DMS53 (cell line): ENCODE measurements at places on chromosomes 5 and 9.
A peak's percentile ranks its signal among the peaks of the same experiment; 100 is the strongest.

GRCh38 chr9:35257986-35258659 lies 96.3 kb downstream of the UNC13B start:
- DNase-seq, result peak; percentile 70

GRCh38 chr5:133359861-133360260 lies 252.5 kb downstream of the FSTL4 start:
- no peak for DNase-seq

DNA sequence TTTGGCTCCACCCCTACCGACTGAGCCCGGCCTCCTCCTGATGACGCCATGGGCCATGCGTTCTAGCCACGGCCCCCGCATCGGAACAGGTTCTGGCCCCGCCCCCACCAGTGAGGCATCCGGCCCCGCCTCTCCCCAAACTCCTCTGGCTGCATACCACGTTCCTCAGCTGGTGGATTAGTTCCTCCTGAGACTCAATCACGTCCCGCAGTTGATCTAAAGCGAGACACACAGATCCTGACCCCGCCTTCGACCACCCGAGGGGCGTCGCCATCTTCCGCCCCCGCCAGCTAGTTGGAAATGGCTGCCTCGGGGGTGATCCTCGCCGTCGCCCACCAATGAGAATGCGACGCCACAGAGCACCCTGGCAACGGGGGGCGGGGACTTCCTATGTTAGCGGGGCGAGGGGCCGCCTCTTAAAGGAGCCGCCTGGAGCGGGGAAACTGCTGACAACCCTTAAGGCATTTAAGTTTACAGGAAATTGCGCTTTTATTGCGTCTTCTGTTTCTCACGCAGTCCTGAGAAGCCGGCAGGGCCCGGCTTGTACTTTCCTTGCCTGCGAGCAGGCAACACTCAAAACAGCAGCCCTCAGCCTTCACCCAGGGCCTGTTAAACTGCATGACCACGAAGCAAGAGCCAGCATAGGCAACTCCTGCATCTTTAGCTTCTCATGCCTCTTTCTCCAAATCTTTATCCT lies at the start of gene SPATA24:
Gene SPATA24 (minus strand): TSS at position 303 of the 697 bp plus-strand sequence. CDS start 29 bp downstream, at position 274.
- peak; percentile 98 for DNase-seq

DNA sequence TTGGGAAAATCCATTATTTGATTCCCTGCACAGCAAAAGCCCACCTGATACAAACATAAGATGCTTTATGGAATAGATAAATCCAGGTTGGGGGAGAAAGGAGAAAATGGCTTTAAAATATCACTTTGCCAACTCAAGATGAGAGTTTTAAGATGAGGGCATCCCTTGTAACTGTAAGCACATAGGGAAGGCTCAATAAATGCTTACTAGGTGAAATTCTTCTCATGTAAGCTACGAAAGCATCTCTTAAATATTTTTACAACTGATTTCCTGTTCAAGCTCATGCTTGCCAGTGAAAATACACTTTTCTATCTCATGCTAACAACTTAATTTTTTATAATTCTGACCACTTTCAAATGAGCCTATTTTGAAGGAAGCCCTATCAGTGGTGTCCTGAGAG lies 11.5 kb downstream of the CDH6 start:
- no peak for DNase-seq

- DNase-seq, result no peak
Measured at GRCh38 chr9:124975131-124975530, 34.2 kb upstream of the GOLGA1 start.

DNA sequence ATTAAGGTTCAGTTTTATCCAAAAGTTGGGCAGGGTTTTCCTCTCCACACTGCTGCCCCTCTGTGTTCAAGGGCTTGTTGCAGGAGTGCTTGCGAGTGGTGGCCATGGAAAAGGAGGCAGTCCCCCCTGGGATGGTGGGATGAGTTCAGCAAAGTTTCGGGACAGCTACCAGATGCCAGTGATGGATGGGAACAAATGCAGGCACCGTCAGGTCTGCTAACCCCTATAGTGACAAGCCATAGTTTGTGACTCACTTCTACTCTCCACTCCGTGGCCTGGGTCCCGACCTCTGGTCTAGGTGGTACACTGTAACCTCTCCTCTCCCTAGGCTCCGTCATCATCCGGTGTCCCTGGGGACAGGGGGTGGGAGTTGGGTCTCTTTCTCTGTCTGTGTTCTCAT lies 3.8 kb upstream of the RNF14 start:
- DNase-seq, result no peak

DNA sequence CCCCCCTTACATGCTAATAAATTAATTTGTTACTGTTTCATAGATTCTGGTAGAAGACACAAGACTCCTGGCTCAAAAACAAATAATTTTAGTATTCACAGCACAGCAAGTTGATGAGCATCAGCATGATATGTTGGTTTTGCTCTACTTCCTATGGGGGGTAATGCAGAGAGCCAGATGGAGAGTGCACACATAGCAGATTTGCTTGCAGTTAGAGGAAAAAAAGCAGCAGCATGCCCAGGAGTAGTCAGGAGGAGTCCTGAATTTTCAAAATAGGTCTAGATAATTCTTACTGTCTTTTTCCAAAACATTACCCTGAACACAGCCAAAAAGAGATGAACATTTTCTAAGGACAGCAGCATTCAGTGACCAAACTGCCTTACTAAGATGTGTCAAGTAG lies 261.3 kb downstream of the COX7C start:
- no peak for DNase-seq

DNA sequence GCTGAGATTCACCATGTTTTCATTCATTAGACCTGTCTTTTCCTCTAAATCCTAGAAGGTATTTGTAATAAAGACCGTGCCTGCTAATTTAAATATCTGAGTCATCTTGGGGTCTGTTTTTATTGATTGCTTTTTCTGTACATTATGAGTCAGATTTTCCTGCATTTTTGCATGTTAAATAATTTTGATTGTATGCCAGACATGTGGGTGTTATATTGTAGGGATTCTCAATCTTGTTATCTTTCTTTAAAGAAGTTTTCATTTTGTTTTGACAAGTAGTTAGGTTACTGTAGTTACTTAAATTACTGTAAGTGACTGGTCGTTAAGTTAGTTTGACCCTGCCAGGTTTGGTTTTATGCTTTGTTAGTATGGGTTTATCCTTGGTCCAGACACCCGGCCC lies 35.1 kb downstream of the EXOSC2 start:
- no peak for DNase-seq

GRCh38 chr5:74530326-74531050 lies 110.0 kb downstream of the ENC1 start:
- no peak for DNase-seq

GRCh38 chr9:13737885-13738284 lies 458.4 kb upstream of the MPDZ start:
- no peak for DNase-seq

GRCh38 chr5:179272326-179273072 lies 72.8 kb downstream of the ADAMTS2 start:
- DNase-seq, result no peak

GRCh38 chr9:93549611-93550010 lies 26.8 kb upstream of the PHF2 start:
- DNase-seq, result no peak

DNA sequence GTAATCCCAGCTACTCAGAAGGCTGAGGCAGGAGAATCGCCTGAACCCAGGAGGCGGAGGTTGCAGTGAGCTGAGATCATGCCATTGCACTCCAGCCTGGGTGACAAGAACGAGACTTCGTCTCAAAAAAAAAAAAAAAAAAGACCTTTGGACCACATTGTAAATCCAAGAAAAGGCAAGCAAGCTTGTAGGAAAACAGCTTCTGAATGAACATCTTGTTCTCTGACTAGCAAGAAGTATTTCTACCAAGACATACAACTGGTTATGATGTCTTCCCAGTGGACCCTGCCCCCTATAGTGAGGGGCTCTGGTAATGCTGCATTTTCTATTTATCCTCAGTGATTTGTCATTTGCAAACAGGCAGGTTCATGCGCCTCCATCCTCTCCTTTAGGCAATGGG lies 4.5 kb upstream of the EIF4EBP3 start:
- no peak for DNase-seq

- DNase-seq, result no peak
Measured at GRCh38 chr9:93633492-93634221, 57.3 kb downstream of the PHF2 start.

GRCh38 chr5:43369651-43370050 lies 42.5 kb downstream of the CCL28 start:
- no peak for DNase-seq

GRCh38 chr5:9452181-9452580 lies 93.7 kb downstream of the SEMA5A start:
- DNase-seq, result no peak

GRCh38 chr9:74524289-74524688 lies 27.2 kb downstream of the RORB start:
- DNase-seq, result no peak

DNA sequence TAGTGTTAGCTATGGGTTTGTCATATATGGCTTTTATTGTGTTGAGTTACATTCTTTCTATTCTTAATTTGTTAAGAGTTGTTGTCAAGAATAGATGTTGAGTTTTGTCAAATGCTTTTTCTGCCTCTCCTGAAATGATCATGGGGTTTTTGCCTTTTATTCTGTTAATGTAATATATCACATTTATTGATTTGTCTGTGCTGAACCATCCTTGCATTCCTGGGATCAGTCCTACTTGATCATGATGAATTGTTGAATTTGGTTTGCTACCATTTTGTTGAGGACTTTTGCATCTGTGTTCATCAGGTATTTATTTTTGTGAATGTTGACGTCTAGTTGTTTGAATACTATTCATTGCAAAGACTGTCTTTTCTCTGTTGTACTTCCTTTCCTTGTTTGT lies 23.9 kb downstream of the RIC1 start:
- DNase-seq, result peak; percentile 7

GRCh38 chr5:137086342-137086741 lies 412.8 kb downstream of the SPOCK1 start:
- no peak for DNase-seq

- no peak for DNase-seq
Measured at GRCh38 chr5:80389580-80389979, 18.3 kb upstream of the ZFYVE16 start.

DNA sequence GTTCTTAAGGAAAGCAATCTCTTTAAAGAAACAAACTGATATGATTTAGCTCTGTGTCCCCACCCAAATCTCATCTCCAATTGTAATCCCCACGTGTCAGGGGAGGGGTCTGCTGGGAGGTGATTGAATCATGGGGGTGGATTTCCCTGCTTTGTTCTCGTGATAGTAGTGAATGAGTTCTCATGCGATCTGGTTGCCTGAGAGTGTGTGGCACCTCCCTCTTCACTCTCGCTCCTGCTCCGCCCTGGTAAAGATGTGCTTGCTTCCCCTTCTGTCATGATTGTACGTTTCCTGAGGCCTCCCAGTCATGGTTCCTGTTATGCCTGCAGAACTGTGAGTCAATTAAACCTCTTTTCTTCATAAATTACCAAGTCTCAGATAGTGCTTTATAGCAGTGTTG lies 412.7 kb upstream of the SMC2 start:
- DNase-seq, result no peak

GRCh38 chr9:34554211-34555001 lies 31.6 kb upstream of the ENHO start:
- peak; percentile 22 for DNase-seq

DNA sequence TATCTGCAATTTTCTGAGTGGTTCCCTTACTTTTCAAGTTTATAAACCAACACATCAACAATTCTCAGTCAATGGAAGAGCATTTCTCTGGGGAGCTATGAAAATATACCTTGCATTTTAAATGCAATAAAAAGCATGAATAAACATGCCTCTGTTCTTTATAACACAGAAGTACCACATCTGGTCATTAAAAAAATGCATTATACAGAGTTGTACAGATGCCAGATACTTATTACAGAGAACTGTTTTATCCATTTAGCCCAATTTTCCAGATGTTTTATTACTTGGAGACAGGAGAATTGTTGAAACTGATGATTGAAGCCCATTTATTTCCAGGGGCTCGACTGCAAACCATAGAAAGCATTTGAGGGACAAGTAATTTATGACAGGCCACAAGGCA lies 19.2 kb upstream of the HEXB start:
- DNase-seq, result no peak

- DNase-seq, result peak; percentile 78
Measured at GRCh38 chr5:79133121-79133656, 21.6 kb downstream of the BHMT start.

DNA sequence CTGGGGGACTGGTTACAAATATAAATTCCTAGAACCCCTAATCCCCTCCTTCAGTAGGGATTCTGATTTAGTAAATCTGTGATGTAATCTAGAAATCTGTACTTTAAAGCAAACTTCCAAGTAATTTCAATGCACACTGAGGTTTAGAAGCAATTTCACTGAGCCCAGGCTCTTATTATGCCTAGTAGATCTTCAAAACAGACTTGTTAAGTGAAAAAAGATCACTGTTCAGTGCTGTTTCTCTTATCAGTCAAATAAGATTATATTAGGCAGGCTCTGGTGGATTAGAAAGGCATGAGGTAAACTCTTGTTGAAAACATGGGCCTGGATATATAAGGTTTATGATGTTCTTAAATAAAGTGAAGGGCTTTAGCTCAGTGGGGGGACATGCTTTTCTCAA lies 293.9 kb downstream of the ADGRV1 start:
- DNase-seq, result no peak

DNA sequence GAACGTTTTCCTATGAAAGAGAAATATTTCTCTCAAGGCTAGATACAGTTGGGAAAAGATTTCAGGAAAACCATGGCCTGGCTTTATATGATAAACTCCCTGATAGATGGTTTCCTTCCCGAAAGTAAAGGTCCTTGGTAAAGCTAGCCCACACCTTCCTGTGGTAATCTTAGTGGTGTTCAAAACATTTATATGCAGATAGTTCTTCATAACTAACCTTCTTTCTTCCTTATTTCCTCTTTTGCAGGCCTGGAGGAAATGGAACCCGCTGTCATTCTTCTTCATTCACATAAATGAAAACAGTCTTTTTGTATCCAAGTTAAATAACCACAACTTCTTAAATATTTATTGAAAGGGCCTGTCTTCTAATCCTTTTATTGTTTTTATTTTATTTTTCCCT lies 474.0 kb upstream of the ACTBL2 start:
- DNase-seq, result no peak

DNA sequence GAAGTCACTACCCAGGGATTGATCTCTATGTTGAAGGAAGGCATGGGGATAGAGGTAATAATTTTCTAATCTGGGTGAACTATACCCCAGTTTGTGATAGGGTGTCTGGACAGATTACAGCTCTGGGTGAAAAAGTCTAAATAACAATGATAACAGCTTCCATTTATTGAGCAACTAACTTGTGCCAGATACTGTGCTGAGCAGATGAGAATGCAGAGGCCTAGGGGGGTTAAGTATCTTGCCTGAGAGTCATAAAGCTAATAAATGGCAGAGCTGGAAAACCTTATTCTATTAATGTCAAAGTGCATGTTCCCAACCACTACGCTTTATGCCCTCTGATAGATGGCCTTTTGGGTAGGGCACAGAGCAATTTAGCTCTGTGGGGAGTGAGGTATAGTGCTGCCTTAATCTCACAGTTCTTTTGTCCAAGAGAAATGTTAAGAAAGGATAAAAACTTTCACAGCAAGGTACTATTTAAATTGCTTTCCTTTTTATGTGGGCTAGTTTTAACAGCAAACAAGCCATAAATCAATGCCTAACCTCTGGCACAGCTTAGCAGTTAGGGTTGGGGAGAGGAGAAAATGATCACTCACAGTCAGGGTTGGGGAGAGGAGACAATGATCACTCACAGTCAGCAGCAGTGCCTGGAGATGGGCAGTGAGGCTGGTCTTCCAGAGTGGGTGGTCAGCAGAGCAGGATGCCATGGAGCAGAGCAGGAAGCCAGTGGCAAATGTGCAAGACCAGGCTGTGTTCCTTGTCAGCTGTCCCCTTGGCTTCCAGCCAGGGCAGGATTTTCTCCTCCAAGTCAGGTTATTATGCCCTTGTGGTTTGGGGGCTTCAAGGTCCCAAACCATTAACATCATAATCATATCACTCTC lies 187.0 kb downstream of the CARTPT start:
- DNase-seq, result peak; percentile 10

- no peak for DNase-seq
Measured at GRCh38 chr5:9170026-9170425, 375.8 kb downstream of the SEMA5A start.
